ENCODE measurements at places on chromosomes 4 and X.

DNA sequence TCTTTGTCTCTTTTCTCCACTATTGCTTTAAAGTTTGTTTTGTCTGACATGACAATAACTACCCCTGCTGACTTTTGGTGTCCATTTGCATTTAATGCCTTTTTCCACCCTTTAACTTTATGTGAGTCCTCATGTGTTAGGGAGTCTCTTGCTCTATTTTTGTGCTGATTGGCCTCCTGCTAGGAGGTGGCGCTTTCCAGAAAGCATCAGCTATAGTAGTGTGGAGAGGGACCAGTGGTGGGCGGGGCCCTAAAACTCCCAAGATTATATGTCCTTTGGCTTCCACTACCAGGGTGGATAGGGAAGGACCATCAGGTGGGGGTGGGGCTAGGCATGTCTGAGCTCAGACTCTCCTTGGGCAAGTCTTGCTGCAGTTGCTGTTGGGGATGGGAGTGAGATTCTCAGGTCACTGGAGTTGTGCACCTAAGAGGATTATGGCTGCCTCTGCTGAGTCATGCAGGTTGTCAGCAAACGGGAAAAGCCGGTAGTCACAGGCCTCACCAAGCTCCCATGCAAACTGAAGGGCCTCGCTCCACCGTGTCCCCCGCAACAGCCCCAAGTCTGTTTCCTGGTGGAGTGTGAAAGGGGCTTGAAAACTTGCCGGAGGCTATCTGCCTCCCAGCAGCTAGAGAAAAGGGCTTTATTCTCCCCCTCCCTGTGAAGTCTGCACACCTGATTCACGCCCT lies 156.3 kb downstream of the CPEB2 start:
- DNase-seq, result no peak

DNA sequence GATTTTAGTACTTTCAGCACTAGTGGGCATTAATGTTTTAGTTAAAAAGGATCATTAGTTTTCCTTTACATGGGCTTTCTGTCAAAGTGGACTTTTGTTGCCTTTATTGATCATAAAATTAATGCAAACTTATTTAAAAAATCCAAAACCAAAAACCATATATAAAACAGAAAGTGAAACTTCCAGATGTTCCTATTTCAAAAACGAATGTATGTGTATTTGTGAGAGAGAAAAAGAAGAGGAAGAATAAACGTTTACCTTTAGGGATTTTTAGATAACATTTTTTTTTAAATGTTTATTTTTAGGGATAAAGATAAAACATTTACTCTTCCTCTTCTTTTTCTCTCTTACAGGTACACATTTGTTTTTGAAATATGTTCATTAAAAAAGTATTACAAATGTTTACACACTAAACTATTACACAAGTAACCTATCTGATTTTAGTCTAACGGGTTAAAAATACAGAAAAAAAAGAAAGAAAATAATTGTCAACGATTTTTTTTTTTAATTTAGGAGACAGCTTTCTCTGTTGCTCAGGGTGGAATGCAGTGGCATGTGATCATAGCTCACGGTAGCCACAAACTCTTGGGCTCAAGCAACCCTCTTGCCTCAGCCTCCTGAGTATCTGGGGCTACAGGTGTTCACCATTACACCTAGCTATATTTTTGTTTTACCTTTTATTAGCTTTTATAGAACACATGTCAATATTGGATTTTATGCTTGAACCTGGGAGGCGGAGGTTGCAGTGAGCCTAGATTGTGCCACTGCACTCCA lies 16.8 kb upstream of the COX18 start:
- no peak for DNase-seq

DNA sequence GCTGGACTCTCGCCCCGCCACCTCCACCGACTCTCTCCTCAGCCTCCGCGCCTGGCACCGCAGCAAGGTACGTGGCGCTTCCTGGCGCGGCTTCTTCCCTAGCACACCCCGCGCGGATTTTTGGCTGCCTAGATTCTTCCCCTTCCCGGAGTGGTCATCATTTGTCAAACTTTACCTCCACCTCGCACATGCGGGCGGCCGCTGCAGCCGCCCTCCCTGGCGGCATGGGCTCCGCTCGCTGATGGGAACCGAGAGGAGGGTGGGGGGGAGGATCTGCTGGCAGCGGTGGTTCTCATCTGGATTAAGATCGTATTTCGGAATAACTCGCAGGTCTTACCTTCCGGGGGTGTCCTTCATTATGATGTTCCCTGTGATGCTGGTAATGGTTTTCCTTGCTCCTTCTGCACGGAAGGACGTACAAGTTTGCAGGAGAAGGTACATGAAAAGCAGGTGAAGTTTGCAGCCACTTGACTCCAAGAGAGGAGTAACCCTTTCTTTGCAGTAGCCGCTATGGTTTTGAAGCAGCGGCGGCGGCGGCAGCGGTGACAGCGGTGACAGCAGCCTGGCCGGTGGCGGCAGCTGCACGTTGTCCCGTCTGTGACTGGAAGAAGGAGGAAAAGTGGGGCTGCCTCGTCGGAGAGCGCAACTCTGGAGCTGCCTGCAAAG lies 2183.9 kb upstream of the TENM3 start:
- peak; percentile 22 for DNase-seq

DNA sequence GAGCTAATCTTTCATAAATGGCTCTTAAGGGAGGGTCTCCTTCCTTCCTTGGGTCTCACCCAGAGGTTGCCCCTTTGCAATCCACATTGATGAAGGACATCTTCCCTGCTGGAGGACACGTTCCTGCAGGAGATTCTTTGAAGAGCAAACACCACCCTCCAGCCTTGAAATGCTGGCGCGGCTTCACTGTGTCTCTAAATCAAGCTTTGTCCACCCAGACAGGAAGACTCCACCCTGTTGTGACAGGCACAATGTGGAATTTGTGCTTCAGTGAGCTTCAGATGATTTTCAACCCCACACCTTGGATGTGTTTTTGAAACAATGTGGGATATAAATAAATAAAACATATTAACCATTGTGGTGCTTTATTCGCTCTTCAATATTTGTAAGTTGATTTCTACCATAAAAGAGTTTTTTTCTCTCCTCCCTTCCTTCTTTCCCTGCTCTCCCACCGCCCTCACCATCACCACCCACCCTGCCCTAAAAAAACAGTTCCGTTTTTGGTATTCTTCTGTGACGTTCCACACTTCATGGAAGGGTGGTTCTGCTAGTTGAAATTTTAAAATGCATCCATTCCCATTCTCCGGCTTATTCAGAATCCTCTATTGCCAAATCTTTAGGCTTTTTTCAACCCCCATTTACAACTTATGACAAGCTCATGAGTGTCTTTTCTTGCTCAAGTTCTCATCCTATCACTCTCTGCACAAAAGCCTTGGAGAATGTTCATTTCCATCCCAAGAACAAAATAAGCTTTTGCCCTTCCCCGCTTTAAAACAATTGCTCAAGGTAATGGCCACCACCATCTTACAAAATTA lies 264.3 kb downstream of the RAPGEF2 start:
- no peak for DNase-seq

- peak; percentile 61 for DNase-seq
These were observed 341.1 kb downstream of the IL15 start for GRCh38 chr4:141977433-141977832.

- no peak for DNase-seq
These were observed 50.2 kb downstream of the PRKG2 start for GRCh38 chr4:81164623-81165416.

DNA sequence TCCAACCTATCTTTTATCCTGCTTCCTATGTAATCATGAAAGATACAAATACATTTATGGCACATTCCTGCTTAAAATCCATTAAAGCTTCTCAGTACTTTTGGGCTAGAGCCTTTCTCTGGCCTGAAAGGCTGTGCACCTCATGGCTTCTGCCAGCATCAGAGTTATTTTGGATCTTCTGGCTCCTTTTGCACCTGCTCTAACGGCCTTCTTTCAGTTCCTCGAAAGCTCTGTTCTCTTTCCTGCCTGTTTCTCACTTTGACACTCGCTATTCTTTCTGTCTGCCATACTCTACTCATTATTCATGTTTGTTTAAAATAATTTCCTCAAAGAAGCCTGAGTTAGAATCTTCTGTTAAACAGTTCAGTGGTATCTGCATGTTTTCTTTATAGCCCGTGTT lies 86.0 kb downstream of the LRP2BP start:
- DNase-seq, result peak; percentile 89

DNA sequence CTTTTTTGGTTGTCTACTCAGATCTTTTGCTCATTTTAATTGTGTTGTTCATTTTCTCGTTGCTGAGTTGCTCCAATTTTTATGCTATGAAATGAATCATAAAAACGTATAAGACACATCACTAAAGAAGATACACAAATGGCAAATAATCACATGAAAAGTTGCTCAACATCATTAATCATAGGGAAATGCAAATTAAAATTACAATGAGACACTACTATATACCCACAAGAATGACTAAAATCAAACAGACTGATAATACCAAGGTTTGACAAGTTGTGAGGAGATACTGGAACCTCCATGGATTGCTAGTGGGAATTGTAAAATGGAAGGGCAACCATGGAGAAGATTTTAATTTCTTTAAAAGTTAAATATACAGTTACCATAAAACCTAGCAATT lies 17.0 kb downstream of the GSTCD start:
- no peak for DNase-seq

DNA sequence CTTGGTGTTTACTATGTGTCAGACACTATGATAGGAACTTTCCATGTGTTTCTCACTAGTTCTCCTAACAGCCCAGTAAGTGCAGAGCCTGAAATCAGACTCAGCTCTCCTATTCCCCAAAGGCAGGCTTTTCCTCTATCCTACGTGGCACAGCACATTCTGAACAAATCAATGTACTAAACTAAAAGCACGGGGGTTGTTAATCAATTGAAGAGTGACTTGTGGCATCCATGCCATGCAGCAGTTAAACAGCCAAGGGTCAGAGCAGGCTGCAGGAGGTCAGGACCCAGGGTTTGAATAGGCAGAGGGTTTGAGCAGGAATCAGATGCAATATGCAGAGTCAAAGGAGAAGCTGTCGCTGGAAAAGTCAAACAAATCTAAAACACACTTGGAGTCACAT lies 289.7 kb upstream of the LDB2 start:
- no peak for DNase-seq

GRCh38 chrX:97211070-97211469 lies 327.4 kb downstream of the RPA4 start:
- DNase-seq, result no peak

DNA sequence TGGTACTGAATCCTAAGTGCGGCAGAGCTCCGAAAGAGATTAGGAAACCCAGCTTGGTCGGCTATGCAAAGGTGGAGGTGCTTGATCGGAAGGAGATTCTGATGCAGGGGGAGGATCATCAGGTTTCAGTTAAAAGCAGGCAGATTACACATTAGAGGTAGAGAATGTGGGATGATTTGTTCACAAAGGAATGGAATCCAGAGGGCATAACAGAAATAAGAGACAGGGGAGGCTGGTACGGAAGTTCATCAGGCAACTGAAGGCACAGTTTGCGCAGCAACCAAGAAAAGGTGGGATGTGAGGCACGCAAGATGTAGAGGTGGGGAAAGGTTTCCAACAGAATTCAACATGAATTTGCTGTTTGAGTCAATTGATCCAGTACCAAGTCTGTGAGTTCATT lies 424 bp upstream of the ZNF330 start:
- DNase-seq, result no peak

DNA sequence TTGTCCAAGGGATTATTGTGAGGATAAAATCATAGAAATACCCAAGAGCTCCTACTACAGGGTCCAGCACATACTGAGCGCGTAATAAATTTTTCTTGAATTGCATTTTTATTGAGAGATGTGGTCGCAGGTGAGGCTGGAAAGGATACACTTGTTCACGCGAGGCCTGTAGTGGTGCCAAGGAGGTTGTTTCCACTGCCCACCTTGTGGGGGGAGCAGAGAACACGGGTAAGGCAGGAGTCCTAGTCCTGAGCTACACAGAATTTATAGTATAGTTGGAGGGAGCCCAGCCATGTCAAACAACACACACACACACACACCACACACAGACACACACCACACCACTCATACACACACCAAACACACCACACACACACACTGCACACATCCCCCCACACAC lies 31.8 kb upstream of the CYP4V2 start:
- no peak for DNase-seq
